Right cardiac atrium (tissue), 5 donors: ENCODE measurements at places on chromosomes 4 and X.

DNA sequence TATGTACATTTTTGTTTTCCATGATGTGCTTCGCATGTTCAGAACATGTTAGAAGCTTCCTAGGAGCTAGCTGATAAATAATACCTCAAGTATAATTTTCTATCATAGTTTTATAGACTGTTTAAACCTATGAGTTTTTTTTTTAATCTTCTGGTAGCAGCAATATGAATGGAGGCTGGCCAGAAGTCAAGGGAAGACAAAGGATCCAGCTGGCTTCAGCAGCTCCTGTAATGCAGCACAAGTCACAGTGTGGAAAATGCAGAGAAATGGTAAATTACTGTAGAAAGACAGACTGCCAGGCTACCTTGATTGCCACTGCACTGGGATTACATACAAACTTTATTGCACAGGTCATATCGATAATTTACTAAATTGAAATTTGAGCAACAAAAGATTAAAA lies 537.9 kb downstream of the IQCM start:
- no peak for DNase-seq

DNA sequence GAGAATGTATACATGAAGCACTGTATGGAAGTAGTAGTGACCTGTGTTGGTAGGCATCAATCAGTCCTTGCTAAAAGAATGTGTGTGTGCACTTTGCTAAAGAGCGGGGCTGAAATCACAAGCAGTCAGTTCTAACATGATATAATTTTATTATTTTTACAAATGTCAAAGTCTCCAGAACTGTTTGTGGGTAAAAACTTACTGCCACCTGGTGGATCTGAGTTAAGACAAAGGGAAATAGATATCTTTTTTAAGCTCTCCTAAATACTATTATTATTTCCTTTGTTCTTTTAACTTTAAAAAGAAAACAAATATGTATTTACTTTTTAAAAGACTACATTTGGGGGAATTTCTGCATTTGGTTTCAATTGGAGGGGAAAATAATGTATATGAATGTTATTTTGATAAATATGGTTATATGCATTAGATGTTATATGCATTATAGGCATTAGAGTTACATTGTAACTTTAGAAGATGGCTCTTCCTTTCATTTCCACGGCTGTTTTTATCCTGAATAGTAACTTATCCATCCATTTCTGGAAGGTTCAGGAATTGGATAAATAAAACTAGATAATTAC lies 7.8 kb upstream of the CLOCK start:
- no peak for DNase-seq

DNA sequence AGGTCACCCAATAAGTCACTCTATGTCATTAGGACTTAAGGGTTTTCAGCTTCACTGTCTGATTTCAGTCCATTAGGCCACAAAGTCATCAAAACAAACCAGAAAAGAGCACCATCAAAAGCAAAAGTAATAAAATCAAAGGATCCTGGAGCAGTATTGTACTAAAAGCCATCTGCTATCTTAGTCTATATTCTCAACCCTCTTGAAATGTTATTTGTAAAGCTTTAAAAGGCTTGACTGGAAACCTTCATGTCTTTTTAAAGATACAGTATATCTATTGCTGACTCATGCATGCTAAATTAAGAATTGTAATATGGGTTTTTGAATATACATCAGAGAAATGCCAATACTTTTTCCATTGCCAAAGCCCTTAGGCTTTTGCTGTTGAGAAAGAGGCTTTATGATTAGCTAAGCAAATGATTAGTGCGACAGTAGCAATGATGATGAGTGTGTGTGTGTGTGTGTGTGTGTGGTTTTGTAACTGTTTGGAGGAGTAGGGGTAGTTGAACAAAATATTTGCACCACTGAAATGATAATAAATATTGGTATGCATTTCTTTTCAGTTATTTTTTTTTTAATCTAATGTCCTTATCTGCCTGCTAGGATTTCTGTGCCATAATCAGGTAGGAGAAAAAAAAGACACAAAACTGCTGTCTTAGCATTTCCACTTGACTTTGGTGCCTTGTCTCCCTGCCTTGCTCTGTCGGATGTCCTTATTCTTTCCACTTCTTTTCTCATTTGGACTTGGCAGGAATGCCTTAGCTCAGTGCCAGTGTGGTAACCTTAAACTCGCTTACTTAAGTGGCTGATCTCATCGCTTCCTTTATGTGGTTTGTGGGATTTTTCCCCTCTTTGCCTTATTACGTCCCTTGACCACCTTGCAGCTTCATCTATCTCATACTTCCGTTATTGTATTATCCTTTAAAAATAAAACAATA lies 119.7 kb downstream of the PCDH7 start:
- DNase-seq: no peak

DNA sequence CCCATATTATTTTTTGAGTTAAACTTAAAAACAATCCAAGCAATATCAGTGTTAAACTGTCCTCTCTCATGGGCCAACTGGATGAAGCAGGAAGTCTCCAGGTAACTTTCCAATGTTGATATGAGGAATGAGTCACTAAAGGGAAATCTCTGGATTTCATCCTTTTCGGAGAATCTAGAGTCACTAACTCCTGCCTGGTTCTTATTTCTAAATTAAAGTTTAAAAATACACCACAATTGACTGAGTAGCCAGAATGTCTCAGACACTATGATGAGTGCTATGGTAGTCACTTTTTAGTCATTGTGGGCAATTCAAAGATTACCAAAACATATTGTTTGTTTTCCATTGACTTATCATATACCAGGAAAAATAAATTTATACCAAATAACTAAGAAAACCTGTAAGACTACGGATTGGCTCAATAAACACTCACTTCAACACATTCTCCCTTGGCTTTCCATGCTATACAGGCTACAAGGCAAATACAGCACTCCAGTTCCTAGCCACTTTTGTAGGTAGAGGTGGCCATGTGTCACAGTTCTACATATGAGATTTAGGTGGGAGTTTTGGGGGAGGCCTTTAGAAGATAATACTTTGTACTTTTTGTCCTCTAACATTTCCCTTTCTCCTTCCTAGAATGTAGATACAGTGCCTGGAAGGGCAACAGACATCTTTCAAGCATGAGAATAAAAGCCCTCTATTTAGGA lies 8.6 kb downstream of the SLC9B2 start:
- DNase-seq: no peak

DNA sequence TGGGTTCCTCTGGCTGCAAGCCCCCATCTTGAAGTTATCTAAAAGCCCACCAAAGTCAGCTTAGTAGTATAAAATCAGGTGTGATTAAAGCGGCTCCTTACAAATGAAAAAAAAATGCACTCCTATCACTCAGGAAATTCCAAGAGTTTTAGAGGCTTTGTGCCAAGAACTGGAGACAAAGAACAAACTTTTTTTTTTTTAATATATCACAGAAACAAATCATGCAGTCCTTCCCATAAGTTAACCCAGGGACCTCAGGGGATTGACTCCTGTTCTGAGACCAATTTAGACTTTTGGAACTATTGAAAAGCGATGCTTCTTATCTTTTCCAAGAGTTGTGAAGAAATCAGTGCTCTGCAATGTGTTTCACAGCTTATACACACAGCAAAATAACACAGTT lies 53.6 kb downstream of the HHIP start:
- DNase-seq: no peak

GRCh38 chrX:129957241-129958082 lies 25.0 kb upstream of the BCORL1 start:
- peak; percentile 86 for DNase-seq

DNA sequence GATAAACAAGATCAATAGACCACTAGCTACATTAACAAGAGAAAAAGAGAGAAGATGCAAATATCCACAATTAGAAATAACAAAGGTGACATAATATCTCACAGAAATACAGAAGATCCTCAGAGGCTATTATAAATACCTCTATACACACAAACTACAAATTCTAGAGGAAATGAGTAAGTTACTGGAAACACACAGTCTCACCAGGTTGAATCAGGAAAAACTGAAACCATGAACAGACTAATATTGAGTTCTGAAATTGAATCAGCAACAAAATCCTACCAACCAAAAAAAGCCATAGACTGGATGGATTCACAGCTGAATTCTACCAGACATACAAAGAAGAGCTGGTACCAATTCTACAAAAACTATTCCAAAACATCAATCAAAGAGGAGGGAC lies 211.8 kb upstream of the CPEB2 start:
- no peak for DNase-seq

DNA sequence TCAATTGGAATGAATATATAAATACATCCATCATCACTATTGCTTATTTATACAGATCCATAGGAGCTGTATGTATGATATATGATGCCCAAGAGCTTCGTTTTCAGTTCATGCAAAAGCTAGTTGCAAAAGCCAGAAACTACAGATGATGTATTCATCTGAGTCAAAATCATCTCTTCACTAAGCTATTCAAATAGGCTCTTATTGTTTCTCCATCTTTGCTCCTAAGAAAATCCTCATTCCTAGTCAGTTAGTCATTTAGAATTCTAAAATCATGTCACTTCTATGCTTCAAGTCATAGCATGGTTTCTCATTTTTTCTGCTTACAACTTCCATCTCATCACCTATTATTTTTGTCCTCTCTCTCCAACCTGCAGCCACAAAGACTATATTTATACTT lies 300.1 kb upstream of the TRAM1L1 start:
- no peak for DNase-seq

DNA sequence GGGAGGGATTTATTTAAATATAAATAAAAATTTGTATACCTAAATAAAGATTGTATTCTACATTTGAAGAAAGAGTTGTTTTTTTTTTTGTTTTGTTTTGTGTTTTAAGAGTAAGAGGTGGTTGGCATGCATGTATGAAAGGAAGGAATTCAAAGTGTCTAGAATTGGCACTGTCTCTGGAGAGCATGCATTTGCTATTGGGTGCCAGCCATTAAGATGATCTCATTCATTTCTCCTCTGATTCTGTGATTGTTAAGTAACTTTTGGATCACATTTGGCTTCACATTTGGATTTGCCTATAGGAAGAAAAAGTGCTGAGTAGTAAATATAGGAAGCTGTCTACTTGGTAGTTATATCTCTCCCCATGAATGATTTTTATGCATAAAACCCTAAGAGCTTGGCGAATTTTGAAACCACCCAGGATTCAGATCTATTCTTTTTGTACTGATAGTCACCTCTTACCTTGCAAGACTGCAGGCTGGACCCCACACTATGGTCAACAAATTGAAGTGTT lies 7.8 kb upstream of the BOD1L1 start:
- no peak for DNase-seq

DNA sequence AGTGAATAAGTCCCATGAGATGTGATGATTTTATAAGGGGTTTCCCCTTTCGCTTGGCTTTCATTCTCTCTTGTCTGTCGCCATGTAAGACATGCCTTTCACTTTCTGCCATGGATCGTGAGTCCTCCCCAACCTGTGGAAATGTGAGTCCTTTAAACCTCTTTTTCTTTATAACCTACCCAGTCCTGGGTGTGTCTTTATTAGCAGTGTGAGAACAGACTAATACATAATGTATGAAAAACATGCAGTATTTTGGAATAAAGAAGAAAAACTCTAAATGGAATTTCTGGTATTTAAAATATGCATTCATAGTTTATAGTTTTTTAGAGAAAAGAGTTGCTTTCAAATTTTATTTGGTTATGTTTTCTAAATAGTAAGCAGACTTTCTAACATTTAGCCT lies 360.7 kb downstream of the PCDH7 start:
- no peak for DNase-seq

DNA sequence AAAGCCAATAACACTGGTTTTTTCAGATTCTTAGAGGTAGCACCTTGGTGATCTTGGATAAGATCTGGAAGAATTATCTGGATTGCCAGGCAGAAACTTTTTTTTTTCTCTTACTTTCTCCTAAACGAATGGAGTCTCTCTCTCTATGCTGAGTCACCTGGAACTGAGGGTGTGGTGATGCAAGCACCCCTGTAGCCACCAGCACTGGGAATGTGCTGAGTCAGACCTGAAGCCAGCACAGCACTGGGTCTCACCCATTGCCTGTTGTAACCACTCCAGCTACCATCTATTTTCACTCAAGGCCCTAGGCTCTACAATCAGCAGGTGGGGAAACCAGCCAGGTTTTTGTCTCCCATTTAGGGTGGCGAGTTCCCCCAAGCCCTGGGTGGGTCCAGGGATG lies 923.8 kb downstream of the RAPGEF2 start:
- no peak for DNase-seq

DNA sequence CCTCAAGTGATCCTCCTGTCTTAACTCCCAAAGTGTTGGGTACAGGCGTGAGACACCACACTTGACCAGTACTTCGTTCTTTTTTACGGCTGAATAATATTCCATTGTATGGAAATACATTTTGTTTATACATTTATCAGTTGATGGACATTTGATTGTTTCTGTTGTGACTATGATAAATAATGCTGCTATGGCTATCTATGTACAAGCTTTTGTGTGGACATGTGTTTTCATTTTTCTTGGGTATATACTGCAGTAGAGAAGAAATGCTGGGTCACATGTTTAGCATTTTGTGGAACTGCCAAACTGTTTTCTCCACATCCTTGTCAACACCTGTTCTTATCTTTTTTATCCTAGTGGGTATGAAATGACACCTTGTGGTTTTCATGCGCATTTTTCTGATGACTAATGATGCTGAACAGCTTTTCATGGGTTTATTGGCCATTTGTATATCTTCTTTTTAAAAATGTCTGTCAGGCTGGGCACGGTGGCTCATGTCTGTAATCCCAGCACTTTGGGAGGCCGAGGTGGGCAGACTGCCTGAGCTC lies 37.3 kb downstream of the SAT1 start:
- no peak for DNase-seq

GRCh38 chrX:13923289-13923688 lies 106.4 kb upstream of the GPM6B start:
- no peak for DNase-seq

GRCh38 chr4:130143656-130144055 lies 1047.7 kb downstream of the C4orf33 start:
- DNase-seq: no peak

DNA sequence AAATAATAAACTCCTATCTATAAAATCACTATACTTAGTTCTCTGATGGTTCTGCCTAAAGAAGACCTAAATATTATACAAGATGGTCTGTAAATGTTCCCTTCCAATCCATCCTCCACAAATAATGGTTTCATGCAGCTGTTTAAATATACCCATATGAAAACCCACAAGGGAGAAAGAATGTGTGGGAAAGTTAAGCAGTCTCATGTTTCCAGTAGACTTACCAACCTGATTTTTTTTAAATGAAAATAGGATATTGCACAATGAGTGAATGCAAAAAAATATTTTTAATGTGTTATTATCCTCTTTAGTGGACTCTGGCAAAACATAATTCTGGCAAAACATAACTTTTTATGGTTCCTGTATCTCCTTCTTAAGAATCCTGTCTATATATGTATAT lies 23.3 kb downstream of the CAMK2D start:
- DNase-seq: no peak

GRCh38 chrX:124476562-124476961 lies 130.2 kb downstream of the SH2D1A start:
- no peak for DNase-seq

GRCh38 chr4:21522296-21522695 lies 426.3 kb downstream of the KCNIP4 start:
- DNase-seq: no peak

GRCh38 chrX:74788545-74789086 lies 136.6 kb downstream of the NEXMIF start:
- no peak for DNase-seq

GRCh38 chr4:8369426-8370105 lies 71.0 kb downstream of the ACOX3 start:
- peak; percentile 40 for DNase-seq
